Tibial nerve (tissue), 4 donors: ENCODE measurements at places on chromosomes 1 and 21.

- no peak for DNase-seq
These were observed 9.3 kb upstream of the PHGDH start for GRCh38 chr1:119702384-119702783.

DNA sequence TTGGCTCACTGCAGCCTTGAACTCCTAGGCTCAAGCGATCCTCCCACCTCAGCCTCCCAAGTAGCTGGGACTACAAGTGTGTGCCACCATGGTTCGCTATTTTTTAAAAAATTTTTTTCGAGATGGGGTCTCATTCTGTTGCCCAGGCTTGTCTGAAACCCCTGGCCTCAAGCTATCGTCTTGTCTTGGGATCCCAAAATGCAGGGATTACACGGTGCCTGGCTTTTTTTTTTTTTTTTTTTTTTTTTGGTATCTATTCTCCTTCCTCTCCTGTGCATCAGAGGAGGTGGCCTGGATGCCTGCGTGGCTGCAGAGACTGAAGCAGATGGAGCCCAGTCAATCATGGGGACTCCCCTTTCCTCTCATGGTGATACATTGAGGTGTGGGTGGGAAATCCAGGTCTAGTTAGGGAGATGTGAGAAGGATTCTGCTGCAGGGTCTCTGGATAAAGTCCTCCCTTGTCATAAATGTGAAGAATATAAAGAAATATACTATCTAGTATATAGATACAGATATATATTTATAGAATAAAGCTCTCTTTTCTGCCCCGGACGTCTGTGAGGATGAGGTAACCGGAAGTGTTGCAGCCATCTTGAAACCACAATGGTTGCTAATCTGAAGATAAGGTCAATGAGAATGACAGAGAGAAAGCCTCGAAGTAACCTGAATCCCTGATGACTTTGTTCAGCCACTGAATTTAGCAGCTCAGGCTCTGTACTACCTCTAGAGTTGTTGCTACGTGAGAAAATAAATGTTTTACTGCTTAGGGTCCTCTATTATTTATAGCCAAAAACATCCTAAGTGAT, 19.5 kb upstream of the RGSL1 start:
- no peak for DNase-seq

GRCh38 chr1:17348593-17349234, 23.3 kb upstream of the PADI6 start:
- DNase-seq: no peak

DNA sequence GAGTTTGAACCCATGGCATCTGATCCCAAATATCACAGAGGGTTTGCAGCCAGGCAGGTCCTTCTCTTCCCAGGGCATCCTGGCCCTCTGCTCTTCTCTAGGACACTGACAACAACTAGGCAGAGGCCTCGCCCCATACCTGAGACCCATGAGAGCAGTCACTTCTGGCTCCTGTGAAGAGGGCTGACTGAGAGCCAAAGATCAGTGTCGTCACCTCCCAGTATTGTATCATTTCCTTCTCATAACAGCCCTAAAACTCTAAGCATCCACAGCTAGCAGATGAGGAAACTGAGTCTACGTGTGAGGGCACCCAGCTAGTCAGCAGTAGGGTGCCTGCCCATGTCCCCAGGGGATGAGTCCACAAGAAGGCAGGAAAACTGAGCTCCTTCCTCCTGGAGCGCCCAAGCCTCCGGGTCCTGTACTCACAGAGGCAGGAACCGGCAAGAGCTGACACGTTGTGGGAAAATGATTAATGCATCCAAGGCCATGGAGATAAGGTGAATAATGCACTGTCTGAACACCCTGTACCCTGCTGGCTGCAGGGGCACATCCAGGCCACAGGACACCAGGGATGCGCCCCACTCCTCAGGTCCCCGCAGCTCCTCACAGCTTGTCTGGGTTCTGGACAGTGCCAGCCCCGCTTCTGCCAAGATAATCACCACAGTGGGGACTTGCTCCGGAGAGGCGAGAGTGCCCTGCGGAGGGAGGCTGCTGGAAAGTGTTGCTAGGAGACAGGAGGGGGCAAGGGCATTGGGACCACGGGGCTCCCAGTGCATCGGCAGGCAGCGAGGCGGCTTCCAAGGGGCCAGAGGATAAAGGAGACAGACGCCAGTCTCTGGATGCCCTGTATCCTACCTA, 340.0 kb downstream of the NPHP4 start:
- no peak for DNase-seq

DNA sequence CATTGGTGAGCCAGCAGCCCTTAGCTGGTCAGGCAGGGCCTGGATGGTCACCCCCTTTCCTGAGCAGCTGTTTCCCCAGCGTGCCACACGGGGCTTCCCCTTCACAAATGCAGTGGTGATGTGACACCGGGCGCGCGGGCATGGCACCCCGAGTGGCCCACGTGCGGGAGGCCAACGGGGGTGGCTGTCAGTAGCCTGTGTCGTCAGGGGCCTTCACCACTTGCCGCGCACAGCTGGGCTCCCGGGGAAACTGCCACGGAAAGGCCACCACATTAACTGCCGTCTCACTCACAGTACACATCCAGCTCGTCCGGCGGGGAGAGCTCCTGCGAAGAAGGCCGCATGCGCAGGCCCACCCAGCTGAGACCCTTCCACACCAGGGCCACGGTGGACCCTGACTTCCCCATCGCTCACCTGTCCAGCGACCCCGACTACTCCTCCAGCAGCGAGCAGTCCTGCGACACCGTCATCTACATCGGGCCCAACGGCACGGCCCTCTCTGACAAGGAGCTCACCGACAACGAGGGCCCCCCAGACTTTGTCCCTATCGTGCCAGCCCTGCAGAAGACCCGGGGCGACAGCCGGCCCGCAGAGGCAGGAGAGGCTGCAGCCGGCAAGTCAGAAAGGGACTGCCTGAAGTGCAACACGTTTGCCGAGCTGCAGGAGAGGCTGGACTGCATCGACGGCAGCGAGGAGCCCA, 530.5 kb downstream of the KIF26B start:
- DNase-seq: no peak

DNA sequence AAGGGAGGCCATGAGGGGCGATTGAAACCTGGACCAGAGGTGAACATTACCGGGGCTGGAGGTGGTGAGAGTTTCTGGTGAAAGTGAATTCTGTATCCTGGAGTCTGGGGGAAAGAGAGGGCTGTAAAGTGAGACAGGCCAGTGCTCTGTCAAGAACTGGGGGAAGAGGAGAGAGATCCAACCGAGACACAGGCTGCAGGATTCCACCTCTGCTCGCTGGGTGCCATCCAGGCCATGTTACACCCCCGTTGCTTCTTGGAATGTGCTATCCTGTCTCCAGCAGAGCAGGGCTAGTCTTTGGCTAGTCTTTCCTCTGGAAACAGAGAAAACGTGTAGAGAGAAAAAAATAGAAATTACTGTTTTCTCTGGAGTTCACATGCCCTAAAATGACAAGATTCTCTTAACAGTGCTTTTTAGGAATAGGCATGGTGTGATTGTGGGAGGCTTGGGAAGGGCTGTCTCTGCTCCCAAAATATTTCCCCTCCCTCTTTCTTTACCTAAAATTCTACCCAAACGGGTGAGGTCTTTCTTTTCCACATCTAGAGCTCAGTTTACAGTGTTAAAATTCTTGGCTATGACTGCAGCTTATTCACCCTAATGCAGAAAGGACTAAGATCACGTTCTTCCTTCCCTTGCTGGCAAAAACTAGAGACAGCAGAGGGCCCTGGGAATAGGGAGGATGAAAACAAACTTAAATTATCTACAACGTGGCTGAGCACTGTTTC, 16.5 kb upstream of the OVAAL start:
- no peak for DNase-seq

GRCh38 chr1:59703226-59703917, 111.4 kb upstream of the HOOK1 start:
- DNase-seq: no peak

GRCh38 chr1:226381226-226381998, 26.5 kb downstream of the PARP1 start:
- DNase-seq: no peak

DNA sequence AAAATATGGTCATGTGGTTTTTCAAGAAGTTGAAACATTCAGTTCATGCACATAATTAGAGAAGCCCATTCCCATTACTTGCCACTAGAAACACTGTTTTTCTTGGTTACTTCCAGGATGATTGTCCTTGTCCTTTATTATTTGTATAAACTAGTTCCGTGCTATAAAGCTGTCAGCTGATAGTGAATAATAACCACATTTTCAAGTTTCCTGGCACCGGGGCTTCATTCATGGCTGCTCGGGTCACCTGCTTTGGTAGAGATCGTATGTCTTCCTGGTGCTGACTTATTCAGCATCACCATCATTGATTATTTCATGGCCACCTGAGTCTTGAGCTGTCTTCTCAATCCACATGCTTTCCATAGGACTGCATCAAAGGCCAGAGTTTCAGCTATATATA, 62.9 kb upstream of the ZNF326 start:
- DNase-seq: no peak

DNA sequence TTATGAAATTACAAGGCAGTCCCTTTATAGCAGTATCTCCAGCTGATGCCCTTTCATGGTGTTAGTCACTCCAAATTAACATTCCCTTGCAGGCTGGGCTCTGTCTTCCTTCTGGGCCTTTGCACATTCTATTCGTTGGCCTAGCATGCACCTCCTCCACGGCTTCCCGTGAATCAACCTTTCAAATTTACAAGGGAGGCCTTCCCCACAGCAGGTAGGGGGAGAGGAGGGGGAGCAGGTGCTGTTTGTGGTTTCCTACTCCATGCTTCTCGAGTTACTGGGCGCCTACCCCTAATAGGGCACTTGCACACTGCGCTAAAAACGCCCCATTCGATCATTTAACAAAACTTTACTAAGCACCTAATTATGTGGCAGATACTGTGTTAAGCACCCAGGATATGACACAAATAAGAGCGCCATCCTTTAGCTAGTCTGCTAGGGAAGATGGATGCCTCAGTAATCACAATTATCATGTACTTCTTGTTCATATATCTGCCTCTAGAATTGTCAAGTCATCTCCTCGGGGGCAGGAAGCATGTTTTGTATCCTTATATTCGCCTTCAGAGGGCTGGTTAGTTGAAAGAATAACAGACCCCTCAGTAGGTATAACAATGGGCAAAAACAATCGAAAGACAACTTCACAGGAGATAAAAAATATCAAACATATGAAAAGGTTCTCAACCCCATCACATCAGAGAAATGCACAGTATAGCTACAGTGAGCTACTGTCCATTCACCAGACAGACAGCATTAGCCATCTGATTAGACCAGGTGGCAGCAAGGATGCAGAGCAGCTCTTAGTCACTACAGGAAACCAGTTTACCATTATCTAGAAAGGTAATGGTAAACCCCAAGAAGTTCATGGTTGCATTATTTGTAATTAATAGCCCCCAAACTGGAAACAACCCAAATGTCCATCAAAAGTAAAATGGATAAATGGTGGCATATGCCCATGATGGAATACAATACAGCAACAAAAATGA, 1.7 kb upstream of the ADAR start:
- no peak for DNase-seq

DNA sequence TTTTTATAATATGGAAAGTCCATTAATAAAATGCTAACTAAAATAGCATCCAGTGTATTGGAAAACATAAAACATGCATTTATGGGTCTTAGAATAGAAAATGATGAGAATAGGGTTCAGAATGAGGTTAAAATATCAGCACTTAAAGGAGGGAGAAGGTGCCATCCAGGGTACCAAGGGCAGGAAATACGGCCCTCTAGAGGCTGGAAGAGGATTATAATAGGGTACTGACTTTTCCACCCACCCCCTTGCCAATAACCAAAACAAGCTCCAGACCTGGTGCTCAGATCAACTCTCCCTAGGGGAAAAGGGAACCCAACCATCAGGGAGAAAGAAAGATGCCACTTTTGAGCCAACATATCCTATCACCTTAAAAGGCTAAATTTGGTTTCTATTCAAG, 26.7 kb downstream of the ASTN1 start:
- no peak for DNase-seq

DNA sequence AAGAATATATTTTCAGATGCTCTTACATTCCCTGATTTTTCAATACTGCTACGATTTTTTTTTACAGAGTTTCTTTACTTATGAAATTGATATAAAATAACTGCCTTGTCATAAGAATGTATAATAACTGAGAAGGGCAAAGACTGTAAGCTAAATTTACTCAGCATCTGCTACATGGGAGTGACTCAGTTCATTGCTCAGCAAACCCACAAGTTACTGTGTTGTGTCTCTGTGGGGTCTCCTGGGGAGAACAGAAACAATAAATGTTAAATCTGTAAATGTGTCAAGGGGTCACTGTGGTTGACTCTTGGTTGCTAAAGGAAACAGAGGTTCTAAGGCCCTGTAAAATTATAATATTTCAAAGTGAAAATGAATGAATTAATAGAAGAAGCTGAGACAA, 210.3 kb upstream of the CACYBP start:
- no peak for DNase-seq

GRCh38 chr1:28893403-28894102, 20.8 kb upstream of the EPB41 start:
- no peak for DNase-seq

GRCh38 chr1:232508130-232508701, 121.7 kb downstream of the SIPA1L2 start:
- DNase-seq: no peak

GRCh38 chr1:87300628-87301027, 28.1 kb upstream of the LMO4 start:
- no peak for DNase-seq

- no peak for DNase-seq
These were observed 71.3 kb downstream of the LUZP1 start for GRCh38 chr1:23097316-23097715.

DNA sequence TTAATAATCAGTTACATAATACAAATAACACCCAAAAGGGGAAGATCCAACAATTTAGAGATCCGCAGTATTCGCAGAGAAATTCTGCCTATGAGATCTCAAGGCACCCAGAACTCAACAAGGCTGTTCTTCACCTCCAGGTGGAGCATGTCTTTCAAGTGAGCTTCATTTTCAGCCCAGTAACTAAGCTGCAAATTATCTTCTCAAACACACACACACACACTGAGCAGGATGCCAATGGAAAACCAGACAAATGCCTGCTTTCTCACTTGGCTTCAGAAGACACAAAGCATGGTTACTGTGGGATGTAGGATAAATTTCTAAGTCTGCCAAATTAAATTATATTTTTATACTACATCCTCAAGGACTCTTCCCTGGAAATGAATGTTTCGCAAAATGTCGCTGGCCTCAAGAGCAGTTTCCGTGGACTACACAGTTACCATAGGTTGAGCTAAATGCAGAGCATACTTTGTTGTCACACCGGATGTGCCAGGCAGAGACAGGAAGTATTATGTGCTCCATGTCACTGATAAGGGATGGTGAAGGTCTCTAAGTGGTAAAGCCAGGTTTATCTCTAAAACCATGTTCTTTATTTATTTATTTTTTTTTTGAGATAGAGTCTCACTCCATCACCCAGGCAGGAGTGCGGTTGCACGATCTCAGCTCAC, 30.3 kb downstream of the UBR4 start:
- DNase-seq: no peak

DNA sequence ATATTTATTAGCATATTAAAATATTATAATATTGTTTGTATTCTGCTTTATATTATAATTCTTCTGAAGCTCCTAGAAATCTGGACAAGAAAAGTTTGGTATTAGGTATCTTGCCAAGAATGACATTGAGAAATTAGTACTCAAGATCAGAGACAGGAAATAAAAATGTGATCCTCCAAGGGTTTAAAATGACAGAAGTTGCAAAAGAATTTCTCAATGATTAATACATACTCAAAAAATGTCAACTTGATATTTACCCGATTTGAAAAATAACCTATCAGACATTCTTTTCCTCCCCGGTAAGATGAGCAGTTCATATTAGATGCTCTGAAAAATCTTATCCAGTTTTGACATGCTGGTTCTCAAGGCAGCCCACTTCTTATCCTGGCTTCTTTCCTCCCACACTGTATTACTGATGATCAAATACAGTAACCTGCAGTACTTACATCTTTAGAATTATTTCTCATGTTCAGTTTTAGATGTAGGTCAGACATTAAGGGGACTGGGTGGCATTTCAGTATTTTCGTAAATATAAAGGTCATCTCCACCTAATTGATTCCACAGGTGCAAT, 55.3 kb downstream of the CACHD1 start:
- DNase-seq: no peak
